Retina (tissue), 1 donor: ENCODE measurements at places on chromosomes 3 and 15.

- no peak for DNase-seq
Measured at GRCh38 chr15:60369696-60370095, 28.1 kb downstream of the ANXA2 start.

DNA sequence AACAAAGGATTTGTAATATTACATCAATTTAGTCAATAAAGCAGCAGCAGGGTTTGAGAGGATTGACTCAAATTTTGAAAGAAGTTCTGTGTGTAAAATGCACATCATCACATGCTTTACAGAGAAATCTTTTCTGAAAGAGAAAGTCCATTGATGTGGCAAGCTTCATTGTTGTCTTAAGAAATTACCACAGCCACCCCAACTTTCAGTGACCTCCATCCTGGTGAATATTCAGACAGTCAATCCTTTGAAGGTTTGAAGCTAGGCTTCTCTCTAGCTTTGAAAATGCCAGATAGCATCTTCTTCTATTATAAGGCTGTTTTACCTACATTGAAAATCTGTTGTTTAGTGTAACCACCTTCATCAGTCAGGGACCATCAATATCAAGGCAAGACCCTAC is 51.8 kb upstream of the SETMAR start:
- no peak for DNase-seq

DNA sequence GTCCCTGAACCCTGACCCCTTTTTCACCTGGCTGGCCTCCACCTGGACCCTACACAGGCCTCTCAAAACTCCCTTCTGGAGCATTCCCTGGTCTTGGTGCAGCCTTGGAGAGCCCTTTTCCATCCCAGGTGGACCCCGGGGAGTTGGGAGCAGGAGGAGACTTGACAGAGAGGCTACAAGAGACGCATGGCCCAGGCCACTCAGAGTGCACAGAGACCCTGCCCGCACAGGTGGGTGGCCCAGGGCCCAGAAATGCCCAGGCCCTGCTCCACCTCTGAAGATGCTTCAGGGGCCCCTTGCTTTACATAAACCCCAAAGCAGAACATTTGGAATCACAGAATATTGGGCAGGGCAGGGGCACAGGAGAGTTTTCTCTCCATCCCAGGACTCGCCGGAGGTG is 34.4 kb downstream of the CYP11A1 start:
- no peak for DNase-seq

- DNase-seq, result no peak
Measured at GRCh38 chr3:61637088-61638051, 76.0 kb downstream of the PTPRG start.

GRCh38 chr3:12877040-12877439 is 35.7 kb upstream of the RPL32 start:
- DNase-seq, result no peak
